NCI-H2081 (cell line): ENCODE measurements at places on chromosomes 2 and 18.
A peak's percentile ranks its signal among the peaks of the same experiment; 100 is the strongest.

- peak; percentile 54 for DNase-seq
Measured at GRCh38 chr18:69330385-69331005, 70.2 kb upstream of the DOK6 start.

- no peak for DNase-seq
Measured at GRCh38 chr2:20576598-20577115, 74.2 kb downstream of the HS1BP3 start.

GRCh38 chr2:10059552-10060335, 16.4 kb downstream of the KLF11 start:
- DNase-seq: no peak

DNA sequence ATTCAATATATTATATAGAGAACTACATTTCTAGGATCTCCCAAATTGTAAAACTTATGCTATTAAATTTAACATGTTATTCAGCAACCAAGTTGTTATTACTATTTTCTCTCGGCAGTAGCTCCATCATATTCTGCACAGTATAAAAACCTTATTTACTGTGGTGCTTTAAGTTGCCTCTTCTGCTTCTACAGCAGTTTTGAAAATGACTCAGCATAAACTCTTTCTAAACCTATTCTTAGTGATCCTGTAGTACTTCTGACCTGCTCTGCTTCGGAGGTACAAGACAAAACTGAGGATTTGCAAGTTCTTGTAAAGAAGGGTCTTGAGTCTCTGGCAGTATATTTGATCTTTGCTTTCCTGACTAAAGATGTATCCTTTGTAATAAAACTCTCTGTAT, 567.2 kb downstream of the TMX3 start:
- DNase-seq: no peak

- no peak for DNase-seq
Measured at GRCh38 chr18:48715711-48716361, 177.0 kb downstream of the CTIF start.

GRCh38 chr18:47928466-47928865, 2.0 kb downstream of the SMAD2 start:
- DNase-seq: no peak

DNA sequence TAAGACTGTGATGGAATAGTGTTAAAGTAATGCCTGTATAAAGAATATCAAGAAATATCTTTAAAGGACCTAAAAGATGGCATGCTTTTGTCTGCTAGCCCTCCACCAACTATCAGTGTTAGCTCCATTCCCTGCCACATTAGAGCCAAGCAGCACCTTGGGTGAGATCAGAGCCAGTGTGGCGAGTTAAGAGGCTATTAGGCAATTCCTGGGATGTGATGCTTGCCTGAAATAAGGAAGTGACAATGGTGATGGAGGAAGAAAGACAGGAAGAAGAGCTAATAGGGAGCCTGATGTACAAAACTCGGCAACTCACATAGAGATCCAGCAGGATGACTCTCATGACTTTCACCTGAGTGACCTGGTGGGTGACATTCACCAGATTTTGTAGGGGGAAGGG, 143.5 kb downstream of the ZEB2 start:
- DNase-seq: no peak

DNA sequence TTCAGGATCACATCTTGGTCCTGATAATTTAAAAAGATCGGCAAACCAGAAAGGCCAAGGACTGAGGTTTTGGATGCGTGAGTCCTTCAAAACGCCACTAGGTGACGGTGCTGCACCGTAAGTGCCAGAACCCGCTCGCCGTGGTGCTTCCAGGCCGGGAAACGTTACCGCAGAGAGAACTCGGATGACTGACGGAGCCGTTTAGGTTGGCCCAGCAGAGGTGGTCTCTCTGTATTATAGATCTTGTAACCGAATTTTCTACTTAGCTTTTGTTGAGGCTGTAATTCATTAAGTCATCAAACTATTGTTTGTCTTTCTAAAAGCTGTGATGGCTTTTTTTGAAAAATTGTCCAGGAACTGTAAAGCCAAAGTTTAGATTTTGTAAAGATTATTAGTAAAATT, 39.8 kb upstream of the ADCYAP1 start:
- peak; percentile 79 for DNase-seq

- DNase-seq: peak; percentile 28
Measured at GRCh38 chr2:4674007-4674406, 970.6 kb downstream of the DCDC2C start.

DNA sequence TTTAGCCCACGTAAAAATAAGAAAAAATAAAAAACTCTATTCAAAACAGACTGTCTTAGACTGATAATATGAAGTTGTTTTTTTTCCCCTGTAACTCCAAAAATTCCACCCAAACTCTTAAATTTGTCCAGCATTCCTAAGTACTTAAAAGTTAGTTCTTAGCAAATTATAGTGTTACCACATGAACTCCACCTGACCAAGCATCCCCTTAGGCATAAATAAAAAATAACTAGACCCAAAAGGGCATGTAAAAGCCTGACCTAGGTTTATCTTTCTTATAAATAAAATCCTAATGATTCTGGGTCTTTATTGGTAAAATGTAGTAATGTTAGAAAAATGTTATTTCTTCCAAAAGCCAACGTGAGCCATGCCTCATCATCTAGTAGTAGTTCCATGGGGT, 54.3 kb downstream of the TTC21B start:
- no peak for DNase-seq

DNA sequence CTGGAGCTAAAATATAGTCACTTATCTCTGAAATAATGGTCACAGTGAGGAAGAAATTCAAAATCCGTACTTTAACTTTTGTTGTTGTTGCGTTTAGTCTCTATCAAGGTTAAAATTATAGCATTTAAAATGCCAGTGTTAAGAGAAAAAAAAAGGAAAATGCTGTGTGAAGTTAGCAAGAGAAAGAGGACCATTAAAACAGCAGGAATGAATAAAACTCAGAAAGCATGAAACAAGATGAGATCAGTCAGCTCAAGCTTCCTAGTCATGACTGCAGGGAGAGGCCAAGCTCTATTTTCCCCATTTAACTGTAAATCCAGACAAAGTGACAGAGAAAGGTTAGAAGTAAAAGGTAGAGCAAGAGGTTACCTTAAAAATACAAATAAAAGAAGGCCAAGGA, 281.7 kb upstream of the ATP5MC3 start:
- no peak for DNase-seq

DNA sequence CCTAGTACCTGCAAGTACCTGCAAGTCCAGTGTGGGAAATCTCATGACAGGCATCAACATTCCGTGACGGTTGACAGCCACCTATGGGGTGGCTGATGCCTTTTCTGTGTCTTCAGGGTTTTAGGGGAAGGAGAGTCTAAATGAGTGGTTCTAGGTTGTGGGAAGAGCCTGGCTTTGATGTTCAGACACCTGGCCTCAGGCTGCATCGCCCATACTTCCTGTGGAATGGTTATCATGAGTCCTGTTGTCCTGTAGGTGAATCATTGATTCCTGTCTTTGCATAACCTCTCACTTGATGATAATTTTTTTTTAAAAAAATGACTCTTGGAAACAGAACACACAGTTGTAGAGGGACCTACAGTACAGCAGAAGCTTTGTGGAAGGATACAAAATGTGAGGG, 108.9 kb downstream of the NEDD4L start:
- DNase-seq: no peak

DNA sequence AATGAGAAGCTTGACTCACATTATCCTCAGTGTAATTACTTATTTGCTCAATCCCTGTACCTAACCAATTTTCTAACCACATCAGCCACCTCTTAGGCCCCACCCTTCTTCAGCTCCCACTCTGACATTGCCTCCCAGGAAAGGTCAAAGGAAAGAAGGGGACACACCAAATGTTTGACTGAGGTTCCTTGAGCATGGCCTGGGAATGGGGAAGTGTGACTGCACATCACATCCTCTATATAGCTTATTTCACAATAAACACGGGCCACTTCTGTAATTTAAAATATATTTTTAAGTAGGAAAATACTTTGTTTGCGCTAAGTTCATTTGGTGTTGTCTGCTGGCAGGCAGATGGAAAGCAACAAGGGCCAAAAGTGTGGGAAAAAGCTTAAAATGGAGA, 3.0 kb upstream of the FIGLA start:
- no peak for DNase-seq

- no peak for DNase-seq
Measured at GRCh38 chr2:120686511-120687168, 49.0 kb upstream of the GLI2 start.

DNA sequence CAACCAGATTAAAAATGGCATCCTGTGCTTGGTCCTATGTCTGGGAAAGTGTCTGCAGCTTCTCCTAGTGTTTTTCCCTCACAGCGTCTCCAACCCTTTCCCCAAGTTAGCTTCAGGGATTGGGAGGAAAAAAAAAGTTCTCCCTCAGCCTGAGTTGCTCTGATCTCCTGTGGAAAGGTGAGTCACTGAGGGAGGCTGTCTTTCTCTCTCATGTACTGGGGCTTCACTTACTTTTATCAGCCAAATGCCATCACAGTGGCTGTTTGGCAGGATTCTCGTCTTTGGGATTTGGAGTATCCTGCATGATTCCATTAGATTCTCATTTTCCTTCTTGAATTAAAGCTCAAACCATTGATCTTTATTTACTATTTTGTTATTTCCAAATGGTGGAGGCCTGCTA, 18.1 kb downstream of the GTF2A1L start:
- no peak for DNase-seq

DNA sequence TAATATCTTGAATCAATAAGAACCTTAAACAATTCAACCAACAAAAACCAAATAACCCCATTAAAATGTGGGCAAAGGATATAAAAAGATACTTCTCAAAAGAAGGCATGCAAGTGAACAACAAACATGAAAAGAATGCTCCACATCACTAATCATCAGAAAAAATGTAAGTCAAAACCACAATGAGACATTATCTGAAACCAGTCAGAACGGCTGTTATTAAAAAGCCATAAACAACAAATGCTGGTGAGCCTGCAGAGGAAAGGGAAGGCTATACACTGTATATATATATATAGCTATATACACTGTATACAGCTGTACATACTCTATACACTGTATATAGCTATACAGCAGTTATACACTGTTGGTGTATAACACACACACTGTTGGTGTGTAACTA, 47.8 kb upstream of the GALNT13 start:
- DNase-seq: no peak

DNA sequence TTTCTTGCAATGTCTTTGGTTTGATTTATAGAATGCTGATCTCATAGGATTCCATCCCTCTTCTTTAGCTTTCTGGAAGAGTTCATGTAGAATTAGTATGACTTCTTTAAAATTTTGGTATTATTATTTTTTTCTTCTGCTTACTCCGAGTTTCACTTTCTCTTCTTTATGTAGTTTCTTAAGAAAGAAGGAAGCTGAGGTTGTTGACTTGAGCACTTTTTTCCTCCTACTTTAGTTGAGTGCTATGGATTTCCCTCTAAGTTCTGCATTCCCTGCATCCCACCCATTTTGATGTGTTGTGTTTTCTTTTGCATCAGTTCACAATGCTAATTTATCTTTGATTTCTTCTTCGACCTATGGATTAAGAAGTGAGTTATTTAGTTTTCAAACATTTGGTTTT, 78.9 kb upstream of the SPRED2 start:
- no peak for DNase-seq

DNA sequence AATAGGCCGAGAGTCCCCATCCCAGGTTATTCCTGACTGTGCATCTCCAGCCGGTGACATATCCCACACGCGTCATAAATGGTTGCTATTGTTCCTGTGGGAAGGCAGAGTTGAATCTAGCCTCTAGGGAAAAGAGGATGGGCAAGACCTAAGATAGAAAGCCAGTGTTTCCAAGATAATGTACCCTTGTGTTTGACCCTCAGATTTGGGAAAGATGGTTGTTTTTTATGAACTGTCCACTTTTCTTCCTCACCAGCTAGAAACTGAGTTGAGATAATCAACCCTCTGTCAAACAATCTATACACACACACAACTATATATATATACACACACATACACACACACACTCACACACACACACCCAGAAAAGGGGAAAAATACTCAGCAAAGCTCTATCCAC, 131.0 kb downstream of the PRKCE start:
- no peak for DNase-seq

DNA sequence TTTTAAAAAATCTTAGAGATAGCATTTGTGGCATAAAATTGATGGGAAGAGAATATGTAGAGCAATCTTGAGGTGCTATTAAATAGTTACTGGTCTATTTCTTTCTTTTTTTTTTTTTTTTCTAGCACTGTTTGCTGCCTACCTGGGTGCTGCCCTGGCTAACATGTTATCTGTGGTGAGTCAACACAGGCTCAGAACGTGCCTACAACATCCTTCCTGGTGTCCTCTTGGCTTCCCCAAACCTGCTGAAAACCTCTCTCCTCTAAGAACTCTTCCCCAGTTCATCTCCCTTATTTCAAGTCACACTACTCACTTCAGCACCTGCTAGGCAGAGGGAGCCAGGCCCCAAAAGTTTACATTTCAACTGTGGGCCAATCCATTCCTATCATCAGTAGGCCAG, 45.1 kb upstream of the SLC14A1 start:
- no peak for DNase-seq

GRCh38 chr2:174635776-174636404, 38.3 kb upstream of the WIPF1 start:
- no peak for DNase-seq

DNA sequence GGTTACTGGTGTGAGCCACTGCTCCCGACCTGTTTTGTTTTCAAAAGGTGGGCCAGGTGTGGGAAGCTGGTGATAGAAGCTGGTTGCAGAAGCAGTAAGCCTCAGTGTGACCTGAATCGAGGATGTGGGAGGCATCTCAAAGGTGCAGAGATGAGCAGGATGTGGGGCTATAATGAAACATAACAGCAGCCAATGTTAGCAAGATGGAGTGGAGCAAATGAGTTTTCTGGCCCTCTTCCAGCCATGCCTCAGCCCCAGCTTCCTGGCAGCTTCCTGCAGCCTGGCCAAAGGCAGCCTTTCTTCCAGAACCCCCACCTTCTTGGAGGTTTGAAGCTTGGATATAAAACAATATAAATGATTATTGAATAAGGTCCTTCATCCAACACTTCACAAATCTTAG, 184.8 kb downstream of the NCK2 start:
- DNase-seq: peak; percentile 9

- DNase-seq: no peak
Measured at GRCh38 chr2:219722276-219722879, 94.9 kb downstream of the SLC4A3 start.

DNA sequence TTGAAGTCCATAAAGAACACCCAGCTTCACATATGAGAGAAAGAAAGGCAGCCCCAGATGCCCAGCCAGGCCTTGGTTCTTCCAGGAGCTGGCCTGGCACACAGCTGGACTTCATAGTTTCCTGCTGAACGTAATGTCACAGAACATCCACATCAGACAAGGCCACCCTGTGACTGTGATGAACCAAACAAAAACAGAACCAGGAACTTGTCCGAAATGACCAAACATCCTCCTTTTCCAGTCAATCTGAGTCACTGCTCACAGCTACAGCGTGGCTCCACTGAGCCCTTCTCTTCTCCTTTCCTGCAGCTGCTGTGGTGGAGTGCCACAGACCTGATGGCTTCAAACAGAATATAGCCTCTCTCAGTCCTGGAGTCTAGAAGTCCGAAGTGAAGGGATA, 45.4 kb upstream of the PAPOLG start:
- DNase-seq: no peak

DNA sequence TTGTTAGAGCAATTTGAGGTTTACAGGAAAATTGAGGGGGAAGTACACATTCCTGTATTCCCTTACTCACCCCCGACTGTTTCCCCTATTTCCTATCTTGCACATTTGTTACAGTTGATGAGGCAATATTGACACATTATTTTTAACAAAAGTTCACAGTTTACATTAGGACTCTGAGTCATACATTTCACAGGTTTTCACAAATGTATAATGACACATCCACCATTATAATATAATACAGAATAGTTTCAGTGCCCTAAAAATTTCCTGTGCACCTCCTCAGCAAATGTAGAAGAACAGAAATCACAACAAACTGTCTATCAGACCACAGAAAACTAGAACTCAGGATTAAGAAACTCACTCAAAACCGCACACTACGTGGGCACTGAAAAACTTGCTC, 160.6 kb upstream of the RMP24 start:
- no peak for DNase-seq
